ENCODE measurements at places on chromosomes 5 and 9. TPM values are rescaled to one million over a fixed set of nuclear protein-coding genes. Genes with fewer than 3 reads are reported as not detected.

Gene GPX8
- total RNA-seq = not detected

Gene FOXD4L3
- not detected for total RNA-seq

Gene ARL14EPL
- not detected for total RNA-seq

- no peak for DNase-seq
Measured at GRCh38 chr9:114156657-114157421, 1.5 kb downstream of the COL27A1 start.

- DNase-seq = no peak
Measured at GRCh38 chr9:135188681-135189151, 101.2 kb downstream of the OLFM1 start.

DNA sequence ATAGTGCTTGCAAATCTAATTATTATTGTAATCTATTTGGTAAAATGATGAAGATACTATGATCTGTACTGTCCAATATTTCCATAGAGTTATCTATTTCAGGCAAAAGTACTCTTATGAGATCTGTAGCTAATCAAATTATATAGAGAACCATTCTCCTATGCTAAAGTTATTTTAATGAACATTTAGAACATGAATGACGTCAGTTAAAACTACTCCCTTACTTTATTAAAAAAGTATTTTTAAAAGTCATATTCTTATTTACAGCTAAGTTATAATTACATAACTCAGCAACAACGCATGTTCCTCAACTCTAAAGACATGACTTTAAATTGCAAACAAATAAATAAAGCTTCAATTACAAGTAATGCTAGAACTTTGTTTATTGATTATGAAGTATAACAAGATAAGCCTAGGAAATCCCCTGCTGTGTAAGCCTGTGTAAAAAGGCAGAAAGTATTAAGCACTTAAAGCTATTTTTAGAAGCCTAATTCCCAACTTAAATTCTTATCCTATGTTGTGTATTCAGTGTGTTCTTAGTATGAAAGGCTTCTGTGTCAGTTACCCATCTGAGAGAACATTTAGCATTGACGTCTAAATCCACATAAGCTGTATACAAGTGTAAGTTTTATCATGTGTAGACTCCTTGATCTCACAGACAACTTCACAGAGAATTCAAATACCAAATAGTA, 285.7 kb downstream of the HCN1 start:
- DNase-seq = no peak

GRCh38 chr5:164235300-164235891, 730.0 kb downstream of the MAT2B start:
- DNase-seq = no peak

DNA sequence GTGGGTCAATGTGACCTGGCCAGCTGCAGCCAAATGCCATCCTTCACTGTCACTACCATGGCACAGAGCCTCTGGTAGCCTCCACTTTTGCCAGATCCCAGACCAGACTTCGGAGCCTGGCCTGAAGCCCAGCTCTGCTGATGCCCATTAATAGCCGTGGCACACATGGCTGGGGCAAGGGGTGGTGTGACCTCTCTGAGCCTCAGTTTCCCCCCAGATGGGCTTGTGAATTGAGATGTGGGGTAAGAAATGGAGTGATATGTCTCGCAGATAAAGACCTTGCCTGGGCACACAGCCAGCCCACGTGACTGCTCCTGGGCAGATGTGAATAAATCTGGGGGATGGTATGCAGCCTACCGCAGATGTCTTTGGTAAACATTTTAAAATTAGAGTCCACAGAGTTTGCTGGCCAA, 13.9 kb downstream of the SUSD3 start:
- DNase-seq = no peak

DNA sequence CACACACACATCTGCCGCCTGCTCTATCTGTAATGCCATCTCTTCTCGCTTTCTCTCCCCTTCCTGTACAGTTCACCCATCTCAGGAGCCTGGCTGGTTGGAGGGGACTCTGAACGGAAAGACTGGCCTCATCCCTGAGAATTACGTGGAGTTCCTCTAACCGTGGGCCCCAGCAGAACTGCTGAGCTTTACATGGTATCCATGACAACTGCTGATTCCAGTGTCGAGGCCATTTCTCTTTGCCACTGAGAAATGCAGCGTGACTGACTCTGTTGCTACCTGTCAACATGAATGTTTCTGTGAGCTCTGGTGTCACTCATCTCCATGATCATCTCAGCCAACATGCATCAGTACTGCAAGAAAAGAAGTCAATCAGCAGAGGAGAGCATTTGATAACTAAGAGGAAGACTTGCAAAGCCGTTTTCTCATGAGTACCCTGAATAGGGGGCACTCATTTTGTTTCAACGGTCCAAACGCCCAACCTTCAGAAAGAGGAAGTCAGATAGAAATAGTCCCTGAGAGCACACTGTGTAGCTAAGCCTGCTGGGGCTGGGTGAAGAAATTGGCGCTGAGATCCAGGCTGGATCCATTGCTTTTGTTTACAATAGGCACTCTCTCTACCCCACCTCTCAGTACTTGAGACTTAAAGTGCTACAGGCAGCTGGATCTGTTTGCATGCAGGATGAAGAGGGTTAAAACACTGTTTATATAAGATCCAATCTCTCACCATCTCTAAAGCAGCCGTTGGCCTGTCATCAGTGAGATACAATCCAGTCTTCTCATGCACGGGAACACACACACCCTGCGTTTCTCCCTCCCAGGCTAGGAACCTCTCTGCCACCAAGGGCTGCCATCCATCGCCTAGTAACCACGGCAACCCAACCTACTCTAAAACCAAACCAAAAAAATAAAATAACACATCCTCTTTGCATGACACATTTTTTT, 180.9 kb downstream of the NR3C1 start:
- peak; percentile 62 for DNase-seq

DNA sequence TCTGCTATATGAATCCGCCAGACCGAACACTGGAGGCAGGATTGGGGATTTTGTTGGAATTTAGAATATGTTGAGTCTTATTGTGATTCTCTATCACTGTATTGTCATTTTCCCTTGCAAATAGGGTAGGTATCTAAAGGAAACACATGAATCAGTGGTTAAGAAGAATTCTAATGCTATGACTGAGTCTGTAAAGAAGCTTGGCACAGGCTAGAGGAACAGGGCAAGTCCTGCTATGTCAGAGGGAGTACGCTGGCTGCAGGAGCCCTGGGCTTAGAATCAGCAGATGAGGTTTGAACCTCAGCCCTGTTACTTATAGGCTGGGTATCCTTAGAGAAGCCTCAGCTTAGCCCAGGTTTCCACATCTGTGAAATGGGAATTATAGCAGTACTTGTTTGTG, 198.1 kb downstream of the NR3C1 start:
- DNase-seq = no peak

- DNase-seq = no peak
Measured at GRCh38 chr9:108786901-108787689, 68.7 kb downstream of the ACTL7B start.

DNA sequence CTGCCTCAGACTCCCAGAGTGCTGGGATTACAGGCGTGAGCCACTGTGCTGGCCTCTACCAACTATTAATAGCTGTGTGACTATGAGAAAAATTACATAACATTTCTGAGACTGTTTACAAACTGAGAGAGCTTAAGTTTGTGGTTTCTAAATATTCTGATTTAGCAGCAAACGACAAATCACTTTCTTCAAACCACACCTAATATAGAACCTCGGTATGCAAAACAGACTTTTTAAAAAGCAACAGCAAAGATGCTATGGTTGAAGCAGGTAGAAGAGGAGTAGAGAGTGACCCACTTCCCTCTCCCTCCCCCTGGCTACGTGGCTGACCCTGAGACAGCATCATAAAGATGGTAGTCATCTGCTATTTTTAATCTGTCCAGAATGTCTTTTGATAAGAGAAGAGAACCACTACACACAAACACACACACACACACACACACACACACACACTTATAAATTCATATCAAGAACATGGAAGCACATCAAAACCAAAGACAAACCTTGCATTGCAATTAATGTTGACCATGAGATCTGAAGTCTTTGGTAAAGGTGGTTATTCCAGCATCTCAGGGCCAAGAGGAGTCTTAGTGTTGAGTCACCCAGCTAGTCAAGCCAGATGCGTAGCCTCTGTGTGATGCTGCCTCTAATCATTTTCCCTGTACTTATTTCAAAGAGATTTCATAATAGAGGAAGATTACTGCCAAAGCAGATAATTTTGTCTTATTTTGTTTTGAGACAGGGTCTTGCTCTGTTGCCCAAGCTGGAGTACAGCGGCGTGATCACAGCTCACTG, 58.1 kb upstream of the TMEM215 start:
- DNase-seq = no peak

GRCh38 chr9:136719195-136719880, 7.0 kb downstream of the DIPK1B start:
- DNase-seq = no peak

GRCh38 chr5:163193886-163194285, 243.5 kb upstream of the CCNG1 start:
- DNase-seq = no peak

Gene PLAC8L1
- not detected for total RNA-seq

Gene PCDHGC4
- 0.26 TPM for total RNA-seq

Gene LCN9
- total RNA-seq = not detected

DNA sequence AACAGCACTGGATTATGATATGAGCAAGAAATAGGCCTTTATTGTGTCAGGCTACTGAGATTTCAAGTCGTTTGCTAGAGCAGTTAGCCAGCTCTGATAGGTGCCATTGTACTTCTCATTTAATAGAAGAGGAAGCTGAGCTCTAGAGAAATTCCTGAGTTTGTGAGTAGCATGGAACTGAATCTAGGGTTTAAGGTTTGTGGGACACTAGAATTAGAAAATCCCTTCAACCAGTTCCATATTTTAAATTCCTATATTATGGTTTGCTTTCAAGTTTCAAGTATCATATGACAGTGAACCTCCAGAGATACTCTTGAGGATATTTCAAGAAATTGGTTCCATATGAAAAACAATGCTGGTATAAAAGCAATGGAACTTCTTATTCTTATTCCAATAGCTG, 87.6 kb downstream of the ANKRD55 start:
- DNase-seq = no peak

GRCh38 chr5:149227168-149227826, 44.4 kb upstream of the AFAP1L1 start:
- DNase-seq = no peak

Gene FAM153A
- 3.8 TPM for total RNA-seq

DNA sequence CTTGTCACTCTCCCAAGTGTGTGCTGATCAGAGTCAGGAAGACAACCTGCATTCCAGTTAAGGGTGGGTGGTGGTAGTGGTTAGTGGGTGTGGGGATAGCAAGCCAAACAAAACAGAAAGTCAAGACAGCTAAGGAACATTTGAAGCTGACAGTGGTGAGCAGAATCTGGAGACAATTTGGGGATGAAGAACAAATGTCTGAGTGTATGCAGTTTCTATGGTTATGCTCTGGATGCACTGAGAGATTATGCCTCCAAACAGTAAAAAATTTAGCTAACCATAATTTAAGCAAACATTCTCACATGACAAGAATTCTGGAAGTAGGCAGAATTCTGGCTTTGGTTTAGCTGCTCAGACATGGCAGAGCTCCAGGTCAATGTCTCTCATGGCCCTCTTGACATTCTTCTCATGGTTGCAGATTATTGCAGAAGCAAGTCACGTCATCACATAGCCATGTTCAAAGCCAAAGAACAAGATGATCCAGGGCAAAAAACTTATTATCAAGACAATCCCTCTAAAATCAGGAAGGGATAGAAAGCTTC, 148.7 kb downstream of the LURAP1L start:
- DNase-seq = no peak

- peak; percentile 73 for DNase-seq
Measured at GRCh38 chr9:128558431-128559310, 6.3 kb downstream of the SPTAN1 start.

DNA sequence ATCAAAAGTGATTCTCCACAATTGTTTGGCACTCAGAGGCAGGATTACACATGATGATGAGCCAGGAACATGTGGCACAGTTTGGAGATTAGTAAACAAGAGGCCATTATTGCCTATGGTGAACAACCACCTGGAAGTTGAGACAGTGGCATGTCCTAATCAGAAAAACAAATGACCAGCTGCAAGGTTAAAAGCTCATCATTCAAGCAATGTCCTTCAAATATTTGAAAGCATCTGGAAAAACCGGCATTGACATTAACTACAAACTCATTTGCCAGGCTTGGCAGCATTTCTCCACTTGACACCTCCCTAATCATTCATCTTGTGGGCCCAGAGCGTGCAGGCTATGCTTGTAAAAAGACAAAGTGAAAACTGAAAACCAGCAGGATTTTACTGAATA, 80.6 kb upstream of the MEGF10 start:
- no peak for DNase-seq

Gene TMEM8B
- total RNA-seq = 1.8 TPM

GRCh38 chr9:25648116-25648515, 30.1 kb downstream of the TUSC1 start:
- DNase-seq = no peak

Gene BARHL1
- not detected for total RNA-seq

DNA sequence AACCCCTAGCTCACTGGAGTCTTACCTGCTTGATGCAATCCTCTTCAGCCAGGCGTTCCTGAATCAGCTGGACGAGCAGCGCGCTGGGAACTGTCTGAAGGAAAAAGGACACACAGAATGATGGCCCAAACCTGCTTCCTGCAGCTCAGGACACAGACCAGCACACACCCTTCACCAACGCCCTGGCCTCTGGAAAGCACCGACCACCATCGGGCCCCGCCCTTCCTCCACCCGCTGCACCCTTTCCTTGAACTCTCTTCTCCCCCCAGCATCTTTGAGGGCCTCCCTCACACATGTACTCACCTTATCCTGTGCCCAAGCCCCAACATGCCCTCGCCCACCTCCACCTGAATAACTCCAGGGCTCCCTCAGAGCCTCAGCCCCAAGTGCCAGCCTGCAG, 23.3 kb downstream of the AK8 start:
- DNase-seq = no peak

Gene FBXL7
- not detected for total RNA-seq

- no peak for DNase-seq
Measured at GRCh38 chr9:137116728-137117127, 2.2 kb upstream of the DPP7 start.

Gene OXCT1
- 50.2 TPM for total RNA-seq
